ENCODE measurements at places on chromosomes 4 and X.

DNA sequence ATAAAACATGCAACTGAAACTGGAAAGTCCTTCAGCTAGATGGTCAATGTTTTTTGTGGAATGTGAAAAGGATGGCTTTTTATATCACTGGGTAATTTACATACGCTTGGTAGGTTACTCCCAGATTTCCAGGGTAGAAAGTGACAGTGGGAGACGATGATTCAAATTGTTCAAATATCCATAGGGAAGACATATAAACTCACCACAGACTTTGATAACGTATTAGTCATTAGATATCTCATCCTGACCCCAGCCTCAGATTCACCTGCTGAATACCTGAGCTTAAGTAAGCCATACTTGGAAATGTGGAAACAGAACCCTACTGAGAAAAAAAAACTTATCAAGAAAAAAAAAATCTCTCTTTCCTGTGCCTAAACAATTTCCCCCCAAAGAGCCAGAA, 169.4 kb downstream of the ZNF674 start:
- DNase-seq, result no peak

DNA sequence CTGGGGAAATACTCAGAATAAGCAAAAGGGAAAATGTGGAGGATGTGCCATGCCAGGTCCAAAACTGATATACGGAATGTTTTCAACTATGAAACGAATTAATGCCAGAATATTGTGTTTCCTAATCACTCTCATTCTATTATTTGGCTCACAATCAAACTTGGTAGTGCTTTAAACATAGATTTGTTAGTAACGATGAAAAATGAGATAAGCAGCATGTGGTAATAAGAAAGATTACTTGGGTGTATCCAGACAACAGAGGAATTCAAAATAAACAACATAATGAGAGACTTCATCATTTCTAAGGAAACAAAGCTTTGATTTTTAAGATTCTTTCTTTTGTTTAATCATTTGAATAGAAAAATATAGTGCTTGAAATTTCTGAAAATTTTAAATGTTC, 237.3 kb downstream of the TACR3 start:
- DNase-seq, result no peak

GRCh38 chrX:153966283-153966688, 5.3 kb downstream of the HCFC1 start:
- no peak for DNase-seq

DNA sequence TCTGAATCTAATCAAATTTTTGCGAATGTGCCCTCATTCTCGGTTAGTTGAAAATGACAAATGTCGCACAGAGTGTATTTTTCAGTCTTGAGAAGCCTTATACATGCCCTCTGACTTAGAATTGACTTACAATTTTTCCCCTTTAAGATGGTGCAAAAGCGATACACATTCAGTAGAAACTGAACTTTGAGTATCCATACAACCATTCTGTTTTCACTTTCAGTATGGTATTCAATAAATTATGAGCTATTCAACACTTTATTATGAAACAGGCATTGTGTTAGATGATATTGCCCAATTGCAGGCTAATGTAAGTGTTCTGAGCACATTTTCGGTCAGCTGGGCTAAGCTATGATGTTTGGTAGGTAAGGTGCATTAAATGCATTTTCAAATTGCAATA, 43.4 kb downstream of the SLC9A7 start:
- peak; percentile 35 for DNase-seq

DNA sequence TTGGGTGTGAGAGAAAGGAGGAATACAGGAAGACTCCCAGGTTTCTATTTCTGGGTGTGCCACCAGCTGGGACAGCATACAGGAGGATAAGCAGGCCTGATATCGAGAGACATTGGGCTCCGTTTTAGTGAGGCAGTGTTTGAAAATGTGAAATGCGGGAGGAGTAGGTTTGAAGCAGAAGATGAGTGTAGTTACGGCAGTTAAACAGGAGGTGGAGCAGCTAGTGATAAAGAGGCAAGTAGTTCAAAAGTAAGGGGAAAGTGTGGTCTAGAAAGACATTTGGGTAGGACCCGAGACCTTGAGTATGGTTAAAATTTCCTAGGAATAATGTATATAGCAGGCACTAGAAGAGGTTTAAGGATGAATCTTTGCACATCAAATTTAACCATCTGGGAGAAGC, 42.4 kb downstream of the DCUN1D4 start:
- DNase-seq, result peak; percentile 13

DNA sequence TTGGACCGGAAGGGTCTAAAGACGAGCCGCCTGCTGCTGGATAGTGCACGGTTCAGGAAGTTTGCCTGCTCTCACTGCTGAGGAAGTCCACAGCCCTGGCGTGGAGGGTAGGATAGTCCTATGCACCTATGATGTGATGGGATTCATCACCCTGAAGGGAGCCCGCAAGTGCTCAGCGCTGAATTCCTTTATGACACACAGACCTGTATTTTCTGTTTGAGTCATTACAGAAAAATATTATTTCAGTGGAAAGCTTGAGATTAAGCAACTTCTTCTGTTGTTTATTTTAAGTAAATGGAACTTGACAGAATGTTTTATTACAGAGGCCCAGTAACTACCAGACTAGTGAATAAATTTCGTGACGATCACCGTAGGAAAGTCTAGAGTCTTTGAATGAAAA, 123.2 kb downstream of the TRIML1 start:
- DNase-seq, result no peak

- DNase-seq, result no peak
These were observed 143.6 kb upstream of the TEX13C start for GRCh38 chrX:125175991-125176584.

- no peak for DNase-seq
These were observed 132.8 kb downstream of the ARHGEF9 start for GRCh38 chrX:63652086-63652765.

DNA sequence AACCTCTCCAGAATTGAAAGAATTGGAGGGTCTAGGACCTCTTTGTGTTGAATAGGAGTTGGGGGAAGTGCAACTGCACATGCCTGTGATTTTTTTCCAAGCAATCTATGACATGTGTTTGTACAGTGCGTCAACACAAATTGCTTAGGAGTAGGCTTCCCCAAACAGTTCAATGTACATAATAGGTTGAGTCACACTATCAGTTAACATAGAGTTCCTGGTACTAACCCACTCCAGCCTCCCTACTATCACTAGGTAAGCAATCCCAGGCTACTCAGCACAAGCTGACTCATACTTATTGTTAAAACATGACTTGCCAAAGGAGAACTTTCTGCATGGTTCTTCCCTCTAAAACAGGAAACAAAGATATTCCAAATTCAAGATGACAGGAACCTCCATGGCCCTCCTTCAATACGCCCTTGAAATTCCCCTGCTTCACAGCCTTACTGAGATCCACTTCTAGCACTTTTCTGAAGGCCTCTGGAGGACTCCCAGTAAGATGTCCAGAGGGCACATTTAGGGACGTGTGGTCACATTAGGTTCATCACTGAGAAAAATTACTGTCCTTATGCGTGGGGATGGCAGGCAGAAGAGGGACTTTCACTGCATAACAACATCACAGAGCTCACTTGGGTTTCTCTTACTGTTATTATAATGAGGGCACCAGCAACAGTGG, 8.4 kb upstream of the VSIG1 start:
- DNase-seq, result no peak

GRCh38 chr4:169372791-169373190, 102.0 kb upstream of the SH3RF1 start:
- no peak for DNase-seq

GRCh38 chrX:828411-828959, 197.9 kb downstream of the SHOX start:
- DNase-seq, result no peak

Measured in activated CD4-positive, alpha-beta T cell treated with anti-CD3 and anti-CD28 coated beads, Interleukin-10, Interleukin-2, amounts not matched to agents 100 ng/mL and 50 ng/mL, durations not matched to agents 16 hours and 8 hours (primary cell).